Stimulated activated CD8-positive, alpha-beta memory T cell treated with anti-CD3 and anti-CD28 coated beads, Interleukin-4, amount 100 ng/mL, for 1 hour (primary cell): ENCODE measurements at places on chromosomes 7 and 10.

GRCh38 chr10:131678613-131679012, 222.2 kb upstream of the PPP2R2D start:
- DNase-seq, result no peak

- DNase-seq, result no peak
Observed at GRCh38 chr10:50988792-50989191, 85.5 kb upstream of the PRKG1 start.

DNA sequence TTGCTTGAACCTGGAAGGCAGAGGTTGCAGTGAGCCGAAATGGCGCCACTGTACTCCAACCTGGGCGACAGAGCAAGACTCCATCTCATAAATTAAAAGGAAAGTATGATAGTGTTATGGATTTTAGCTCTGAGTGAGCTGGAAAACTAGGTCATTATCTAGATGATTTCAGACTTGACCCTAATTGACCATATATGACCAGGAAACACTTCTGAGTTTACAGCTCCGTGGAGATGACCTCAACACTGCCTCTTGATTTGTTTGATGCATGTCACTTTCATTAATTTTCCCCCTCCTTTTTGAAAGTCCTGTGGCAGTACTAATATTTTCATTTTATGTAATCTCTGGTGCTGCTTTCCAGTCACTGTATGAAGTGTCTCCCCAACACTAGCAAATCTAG, 7.8 kb upstream of the SEC61A2 start:
- no peak for DNase-seq

GRCh38 chr10:27626890-27627289, 118.7 kb downstream of the MKX start:
- DNase-seq, result no peak

GRCh38 chr7:157309988-157310668, 26.7 kb upstream of the DNAJB6 start:
- DNase-seq, result no peak

DNA sequence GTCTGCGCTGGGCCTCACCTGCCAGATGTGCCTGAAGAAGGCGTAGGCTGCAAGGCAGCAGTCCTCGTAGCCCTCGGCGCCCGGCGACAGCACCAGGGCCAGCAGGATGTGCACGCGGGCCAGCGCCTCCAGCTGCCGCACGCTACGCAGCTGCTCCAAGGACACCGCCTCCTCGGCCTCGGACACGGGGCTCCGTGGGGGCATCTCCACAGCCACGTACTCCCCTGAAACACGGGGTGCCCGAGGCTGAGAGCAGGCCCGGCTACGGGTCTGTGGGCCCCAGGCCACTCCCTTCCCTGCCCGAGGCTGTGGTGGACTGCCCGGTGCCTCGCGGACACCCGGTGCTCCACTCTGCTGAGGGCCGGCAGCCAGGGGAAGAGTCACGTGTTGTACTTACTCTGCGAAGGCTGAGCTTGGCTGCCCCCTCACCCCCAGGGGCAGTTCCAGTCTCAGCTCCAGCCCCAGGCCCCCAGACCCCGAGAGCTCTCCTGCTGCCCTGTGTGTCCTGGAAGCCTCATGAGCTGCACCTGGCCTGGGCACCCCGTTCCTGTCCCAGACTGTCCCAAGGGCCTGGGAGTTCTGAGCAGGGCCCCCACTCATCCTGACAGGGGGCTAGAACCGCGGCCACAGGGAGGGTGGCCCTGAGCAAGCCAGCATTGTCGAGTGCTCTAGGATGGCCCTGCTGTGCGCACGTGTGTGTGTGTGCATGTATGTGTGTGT, 62.8 kb downstream of the CFAP46 start:
- no peak for DNase-seq

GRCh38 chr10:13613519-13613918, 26.8 kb downstream of the PRPF18 start:
- no peak for DNase-seq

- DNase-seq, result no peak
Observed at GRCh38 chr10:3783682-3784432, 1.2 kb downstream of the KLF6 start.

- no peak for DNase-seq
Observed at GRCh38 chr7:95865716-95866371, 93.5 kb downstream of the DYNC1I1 start.
